ENCODE measurements at places on chromosomes 3 and 15.

GRCh38 chr15:52421029-52421428 lies 107.7 kb downstream of the MYO5A start:
- no peak for DNase-seq

DNA sequence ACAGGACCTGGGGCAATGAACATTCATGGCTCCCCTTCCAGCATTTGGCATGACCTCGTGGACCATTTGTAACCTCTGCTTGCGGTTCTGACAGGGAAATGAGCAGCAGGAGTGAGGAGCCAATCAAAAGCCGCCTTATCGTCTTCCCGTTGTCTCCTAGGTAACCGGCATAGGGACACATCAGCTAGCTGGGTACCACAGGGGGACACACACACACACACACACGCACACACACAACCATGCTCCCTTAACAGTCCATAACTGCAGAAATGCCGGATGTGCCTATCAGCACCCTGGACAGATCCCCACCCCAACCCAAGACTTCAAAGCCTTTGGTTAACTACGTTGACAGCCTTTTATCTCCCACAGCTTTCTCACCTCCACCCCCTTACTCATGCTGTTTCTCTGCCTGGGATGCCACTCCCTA lies 53.4 kb upstream of the CCDC174 start:
- no peak for DNase-seq

DNA sequence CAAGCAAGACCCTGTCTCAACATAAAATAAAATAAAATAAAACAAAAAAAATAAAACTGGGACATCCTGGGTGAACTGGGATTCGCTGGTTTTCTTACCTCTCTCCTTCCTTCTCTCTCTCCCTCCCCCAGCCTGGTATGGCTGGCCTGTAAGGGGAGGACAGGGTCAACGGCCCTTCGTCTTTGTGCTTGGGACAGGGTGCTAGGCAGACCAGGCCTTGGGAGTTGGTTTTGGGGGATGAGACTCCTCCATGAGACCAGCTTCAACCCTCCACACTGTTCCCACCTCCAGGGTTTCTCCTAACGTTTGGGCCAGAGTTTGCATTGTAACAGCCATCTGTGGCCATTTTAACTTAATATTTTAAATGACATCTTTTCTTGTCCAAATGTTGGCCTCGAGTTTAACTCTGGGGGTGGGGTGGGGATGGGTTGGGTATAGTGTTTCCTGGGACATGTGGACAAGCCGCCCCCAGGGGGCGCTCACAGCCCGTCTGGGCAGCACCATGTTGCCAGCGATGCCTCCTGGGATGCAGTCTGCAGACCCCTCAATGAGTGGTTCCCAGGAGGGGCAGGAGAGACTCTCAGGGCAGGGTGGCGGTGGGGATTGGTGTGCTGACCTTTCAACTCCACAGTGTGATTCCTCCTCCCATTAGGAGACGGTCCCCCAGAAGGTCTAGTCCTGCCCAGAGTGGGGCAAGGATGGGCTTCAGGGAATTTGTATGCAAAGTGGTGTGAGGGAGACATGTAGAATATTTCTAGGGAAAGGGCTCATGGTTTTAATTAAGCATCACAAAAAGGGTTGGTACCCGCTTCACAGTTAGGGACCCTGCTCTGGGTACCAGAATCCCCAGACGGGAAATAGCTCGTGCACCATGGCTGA lies 37.7 kb upstream of the LCTL start:
- no peak for DNase-seq

- no peak for DNase-seq
Observed at GRCh38 chr15:94840794-94841783, 609.7 kb downstream of the MCTP2 start.

GRCh38 chr3:47872916-47873315 lies 70.0 kb downstream of the DHX30 start:
- no peak for DNase-seq

GRCh38 chr3:62688050-62688449 lies 187.2 kb downstream of the CADPS start:
- DNase-seq: no peak

- no peak for DNase-seq
Observed at GRCh38 chr3:185152410-185153170, at the start of gene C3orf70. TSS of gene C3orf70 (minus strand) at chr3:185153060. CDS start at chr3:185152823, 237 bp downstream.

DNA sequence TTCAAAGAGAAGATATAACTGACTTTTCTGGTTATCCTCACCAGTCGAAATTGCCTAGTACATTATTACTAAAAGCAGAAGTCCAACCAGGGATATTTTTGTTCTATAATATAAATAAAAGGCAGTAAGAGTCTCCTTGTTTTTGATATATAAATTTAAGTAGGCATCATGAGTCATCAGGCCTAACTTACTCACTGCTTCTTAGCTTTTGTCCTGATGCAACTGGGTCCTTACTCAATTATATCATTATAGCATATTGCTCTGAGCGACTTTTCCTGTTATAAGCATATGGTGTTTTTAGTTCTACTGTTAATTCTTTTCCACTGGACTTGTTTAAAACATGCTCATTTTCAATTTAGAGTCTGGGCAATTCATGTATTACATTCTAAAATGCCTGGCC lies 910.1 kb downstream of the MCTP2 start:
- DNase-seq: peak; percentile 38

GRCh38 chr3:114020907-114021306 lies 35.4 kb downstream of the CCDC191 start:
- DNase-seq: no peak

DNA sequence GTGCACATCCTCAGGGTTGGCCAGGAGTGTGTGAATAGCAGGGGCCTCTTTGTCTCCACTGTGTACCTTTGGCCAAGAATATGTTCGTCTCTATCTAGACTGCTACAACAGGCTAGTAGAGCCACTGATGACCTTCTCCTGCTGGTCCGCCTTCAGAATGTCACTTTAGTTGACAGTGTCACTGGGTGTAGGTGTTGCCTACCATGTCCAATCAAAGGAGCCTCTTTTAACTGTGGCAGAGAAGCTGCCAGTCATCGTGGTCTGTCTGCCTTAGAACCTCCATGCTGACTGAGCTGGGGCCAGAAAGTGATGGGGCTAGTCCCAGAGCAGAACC lies 40.1 kb downstream of the OXSR1 start:
- DNase-seq: no peak

GRCh38 chr15:62046078-62046743 lies 14.0 kb downstream of the VPS13C start:
- no peak for DNase-seq

DNA sequence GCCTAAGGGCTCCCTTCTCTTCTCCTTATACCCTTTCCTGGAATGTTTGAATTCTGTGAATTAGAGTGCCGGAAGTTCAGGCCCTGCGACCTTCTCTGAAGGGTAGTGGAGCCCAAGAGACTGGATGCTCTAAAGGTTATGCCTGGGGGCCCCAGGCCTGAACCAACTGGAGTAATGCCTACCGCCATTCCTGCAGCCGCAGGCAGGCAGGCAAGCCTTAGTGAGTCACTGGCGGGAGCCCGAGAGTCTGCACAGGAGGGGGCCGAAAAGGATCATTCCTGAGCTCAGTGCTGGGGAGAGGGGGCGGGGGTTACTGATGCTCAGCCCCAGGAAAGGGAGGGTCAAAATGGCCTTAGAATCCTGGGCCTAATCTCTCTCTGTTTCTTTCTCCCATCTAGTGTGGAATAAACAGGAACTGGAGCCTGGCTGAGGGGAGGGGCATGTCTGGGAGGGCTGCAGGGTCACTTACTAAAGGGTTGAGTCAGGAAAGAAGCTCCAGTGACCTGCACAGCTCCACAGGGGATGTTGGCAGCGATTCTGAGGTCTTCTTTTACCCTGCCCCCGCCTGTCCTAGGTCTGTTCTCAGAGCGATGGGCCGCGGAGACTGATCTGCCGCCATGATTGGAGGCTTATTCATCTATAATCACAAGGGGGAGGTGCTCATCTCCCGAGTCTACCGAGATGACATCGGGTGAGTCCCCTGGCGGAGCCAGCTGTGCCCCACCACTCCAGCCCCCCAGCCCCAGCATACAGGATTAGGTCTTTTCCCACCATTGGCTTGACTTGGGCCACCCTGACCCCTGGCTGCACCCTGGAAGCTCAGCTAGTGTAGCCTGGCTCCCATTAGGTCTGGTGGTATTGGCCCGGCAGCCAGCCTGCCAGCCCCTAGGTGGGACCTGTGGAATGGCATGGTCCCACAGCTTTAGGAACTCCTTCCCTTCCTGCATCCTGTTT lies 2.0 kb downstream of the AP2M1 start:
- peak; percentile 84 for DNase-seq

- DNase-seq: no peak
Observed at GRCh38 chr3:171054921-171055320, 28.4 kb upstream of the SLC2A2 start.

DNA sequence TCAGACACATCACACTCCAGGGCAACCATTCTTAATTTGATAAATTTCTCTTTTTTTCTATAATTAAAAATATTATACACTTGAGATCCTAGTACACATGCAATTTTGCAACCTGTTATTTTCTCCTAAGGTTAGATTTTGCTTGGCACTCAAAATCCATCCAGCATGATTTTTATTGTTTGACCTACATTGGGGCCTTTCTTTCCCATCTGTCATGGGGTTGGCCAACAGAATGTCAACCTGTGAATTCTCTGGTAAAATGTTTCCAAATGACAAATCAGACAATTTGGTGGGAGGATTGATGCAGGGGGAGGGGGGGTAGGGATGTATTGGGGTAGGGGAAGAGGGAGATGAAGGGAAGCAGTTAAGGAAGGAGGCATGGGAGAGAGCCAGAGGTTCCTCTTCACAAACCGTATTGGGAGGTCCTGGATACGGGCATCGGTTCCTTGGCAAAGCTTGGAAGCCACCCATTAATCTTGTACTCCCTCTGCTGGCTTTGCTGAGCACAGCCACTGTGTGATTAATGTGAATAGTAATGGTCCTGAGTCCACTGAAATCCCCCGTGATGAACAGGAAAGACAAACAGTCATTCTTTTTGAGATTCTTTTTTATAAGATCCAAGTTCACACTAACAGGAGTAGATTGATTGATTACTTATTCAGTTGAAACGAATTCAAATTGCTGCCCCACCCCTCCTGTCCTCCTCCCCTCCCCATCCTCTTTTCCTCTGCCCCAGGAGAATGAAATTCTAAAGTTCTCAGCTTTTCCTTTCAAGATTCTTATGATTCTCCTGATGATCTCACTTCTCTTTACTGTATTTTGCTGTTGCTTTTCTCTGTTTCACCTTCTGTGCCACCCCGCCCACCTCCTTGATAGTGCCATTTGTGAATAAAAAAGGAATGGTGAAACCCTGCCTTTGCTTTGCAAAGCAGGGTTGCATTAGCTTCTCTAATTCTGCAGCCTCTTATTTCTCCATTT lies 82.2 kb upstream of the SLC25A26 start:
- DNase-seq: no peak

- DNase-seq: no peak
Observed at GRCh38 chr3:25007974-25008658, 419.9 kb upstream of the RARB start.

GRCh38 chr3:145902166-145902565 lies 258.8 kb downstream of the PLOD2 start:
- no peak for DNase-seq

GRCh38 chr3:48370333-48370713 lies 1.7 kb upstream of the FBXW12 start:
- DNase-seq: no peak

- no peak for DNase-seq
Observed at GRCh38 chr3:189739378-189739777, 108.2 kb downstream of the TP63 start.

DNA sequence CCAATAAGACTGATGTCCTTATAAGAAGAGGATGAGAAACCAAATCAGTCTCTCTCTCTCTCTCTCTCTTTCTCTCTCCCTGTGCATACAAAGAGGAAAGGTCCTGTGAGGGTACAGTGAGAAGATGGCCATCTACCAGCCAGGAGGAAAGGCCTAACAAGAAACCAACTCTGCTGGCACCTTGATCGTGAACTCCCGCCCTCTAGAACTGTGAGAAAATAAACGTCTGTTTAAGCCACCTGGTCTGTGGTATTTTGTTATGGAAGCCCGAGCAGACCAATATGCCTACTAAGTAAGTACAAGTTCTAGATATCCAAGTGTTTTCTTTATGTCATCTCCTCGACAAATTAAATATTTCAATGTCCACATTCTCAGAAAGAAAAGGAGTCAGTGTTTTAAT lies 44.9 kb upstream of the TMC3 start:
- DNase-seq: no peak

GRCh38 chr15:51350723-51351122 lies 9.3 kb downstream of the GLDN start:
- DNase-seq: no peak

DNA sequence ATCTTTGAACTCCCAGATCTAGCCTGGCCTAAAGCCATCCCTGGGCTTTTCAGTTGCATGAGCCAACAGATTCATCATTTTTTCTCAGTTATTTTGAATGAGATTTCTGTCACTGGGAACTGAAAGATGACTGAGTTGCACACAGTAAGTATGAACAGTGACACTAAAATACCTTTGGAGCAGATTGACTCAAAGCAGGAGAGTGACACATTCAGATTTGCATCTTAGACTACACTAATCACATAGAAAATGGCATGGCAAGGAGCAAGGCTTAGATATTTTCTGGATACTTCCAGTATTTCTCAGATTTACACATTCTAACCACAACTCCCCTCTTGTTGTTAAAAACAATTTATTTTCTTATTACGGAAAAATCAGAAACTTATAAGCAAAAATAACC lies 32.8 kb downstream of the SEC62 start:
- no peak for DNase-seq

- DNase-seq: no peak
Observed at GRCh38 chr15:52925130-52925529, 135.0 kb upstream of the ONECUT1 start.

DNA sequence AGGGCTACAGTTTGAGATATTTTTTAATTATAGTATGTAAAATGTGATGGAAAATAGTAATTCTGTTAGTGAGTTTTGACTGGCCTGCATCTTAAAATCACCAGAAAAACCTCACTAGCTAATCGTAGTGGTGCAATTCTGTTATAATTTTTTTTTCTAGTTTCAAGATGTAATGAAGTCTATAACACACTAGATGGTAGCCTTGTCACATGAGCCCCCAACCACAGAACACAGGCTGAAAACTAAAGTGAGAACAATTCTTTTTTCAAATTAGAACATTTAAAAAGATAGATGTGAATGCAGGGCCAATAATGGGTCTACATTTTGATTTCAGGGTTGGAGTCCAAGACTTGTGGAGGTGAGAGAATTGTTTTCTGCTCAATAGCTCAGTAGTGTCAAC lies 83.3 kb upstream of the KCNH8 start:
- no peak for DNase-seq
